Ascending aorta (tissue), 2 donors: ENCODE measurements at places on chromosomes 5 and 9.

DNA sequence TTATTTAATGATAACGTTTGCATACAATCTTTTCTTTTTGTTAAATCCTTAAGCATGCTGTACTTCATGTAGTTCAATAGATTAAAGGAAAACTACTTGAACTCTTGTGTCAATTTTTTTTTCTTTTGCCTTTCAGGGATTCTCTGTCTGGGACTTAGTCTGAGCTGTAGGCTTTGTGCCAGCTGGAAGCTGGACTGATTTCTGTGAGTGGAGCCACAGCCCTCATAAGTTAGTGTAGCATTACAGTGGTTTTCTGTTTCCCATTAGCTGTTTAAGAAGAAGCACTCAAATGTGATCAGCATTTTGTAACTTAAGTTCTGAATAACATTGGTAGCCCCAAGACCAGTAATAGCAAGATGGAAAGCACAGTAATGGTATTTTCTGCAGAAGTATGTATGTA is 330.6 kb upstream of the MEF2C start:
- H3K4me3 ChIP-seq: no peak overlapping the region
- H3K27me3 ChIP-seq: no peaks in the 10 kb centered on the region
- no peaks in the 10 kb centered on the region for H3K36me3 ChIP-seq
- no peak overlapping the region for H3K27ac ChIP-seq
- H3K4me1 ChIP-seq: no peaks in the 10 kb centered on the region
- DNase-seq: no peak

- H3K27ac ChIP-seq: no peak overlapping the region
- H3K4me3 ChIP-seq: no peak overlapping the region
- peaks cover 19% of the 10 kb centered on the region for H3K36me3 ChIP-seq
- DNase-seq: no peak
Measured at GRCh38 chr5:179124273-179124852, 64.2 kb downstream of the ZNF354C start.

GRCh38 chr5:96473155-96473554 is 40.1 kb upstream of the PCSK1 start:
- H3K4me3 ChIP-seq: no peak overlapping the region
- no peak overlapping the region for H3K27ac ChIP-seq
- no peaks in the 10 kb centered on the region for H3K4me1 ChIP-seq

DNA sequence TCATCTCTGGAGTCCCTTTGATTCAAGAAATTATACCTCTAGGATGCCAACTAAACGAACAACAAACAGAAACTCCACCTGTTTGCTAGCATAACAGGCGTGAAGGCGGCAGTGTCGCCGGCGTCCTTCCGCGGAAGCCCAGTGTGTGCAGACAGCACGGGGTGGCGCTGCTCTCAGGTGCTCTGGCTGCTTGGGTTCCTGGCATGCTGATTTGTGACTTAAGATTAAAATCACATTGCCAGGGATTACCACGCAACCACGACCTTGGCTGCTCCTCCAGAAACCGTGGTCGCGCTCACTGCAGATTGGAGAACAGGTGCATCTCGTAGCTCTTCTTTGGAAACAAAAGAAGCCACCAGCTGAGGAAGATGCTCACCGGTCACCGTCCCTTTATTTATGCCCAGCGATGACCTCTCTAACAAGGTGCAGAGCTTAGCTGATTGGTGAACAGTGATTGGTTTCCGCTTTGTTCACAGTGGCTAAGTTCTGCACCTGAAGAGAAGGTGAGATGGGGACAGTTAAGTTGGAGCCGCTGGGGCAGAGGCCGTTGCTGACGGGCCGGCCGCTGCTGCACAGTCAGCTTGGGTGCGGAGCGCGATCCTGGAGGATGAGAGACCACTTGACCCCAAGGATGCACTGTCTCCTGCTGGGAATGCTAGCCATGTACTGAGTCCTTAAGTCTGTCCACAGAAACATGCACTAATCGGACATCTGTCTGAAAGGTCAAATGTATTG is 232.3 kb downstream of the FANCC start:
- peak overlapping the region; percentile 95 for H3K27ac ChIP-seq
- H3K27me3 ChIP-seq: no peaks in the 10 kb centered on the region
- peaks cover 77% of the 10 kb centered on the region for H3K4me1 ChIP-seq

DNA sequence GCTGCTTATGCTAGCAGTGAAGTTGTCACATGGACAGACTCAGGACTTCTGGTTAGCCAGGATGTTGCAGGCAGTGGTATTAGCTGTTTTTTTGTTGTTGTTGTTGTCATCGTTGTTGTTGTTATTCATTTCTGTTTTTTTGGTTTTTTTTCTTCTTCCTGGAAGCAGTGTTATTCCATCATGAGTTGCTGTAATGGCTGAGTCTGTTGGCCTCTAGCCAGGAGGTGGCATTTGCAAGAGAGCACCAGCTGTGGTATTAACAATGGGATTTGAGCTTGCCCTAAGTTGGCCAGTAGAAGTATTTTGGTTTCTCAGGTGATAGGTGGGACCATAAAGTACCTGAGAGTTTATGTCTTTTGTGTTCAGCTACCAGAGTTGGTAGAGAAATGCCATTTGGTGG is 561.1 kb downstream of the KCTD16 start:
- H3K27me3 ChIP-seq: no peaks in the 10 kb centered on the region
- H3K4me1 ChIP-seq: no peaks in the 10 kb centered on the region
- no peaks in the 10 kb centered on the region for H3K36me3 ChIP-seq

- H3K4me1 ChIP-seq: no peaks in the 10 kb centered on the region
- H3K36me3 ChIP-seq: no peaks in the 10 kb centered on the region
- no peak overlapping the region for H3K4me3 ChIP-seq
- no peak overlapping the region for H3K27ac ChIP-seq
- no peaks in the 10 kb centered on the region for H3K27me3 ChIP-seq
Measured at GRCh38 chr9:99590410-99590809, 231.3 kb upstream of the NR4A3 start.

DNA sequence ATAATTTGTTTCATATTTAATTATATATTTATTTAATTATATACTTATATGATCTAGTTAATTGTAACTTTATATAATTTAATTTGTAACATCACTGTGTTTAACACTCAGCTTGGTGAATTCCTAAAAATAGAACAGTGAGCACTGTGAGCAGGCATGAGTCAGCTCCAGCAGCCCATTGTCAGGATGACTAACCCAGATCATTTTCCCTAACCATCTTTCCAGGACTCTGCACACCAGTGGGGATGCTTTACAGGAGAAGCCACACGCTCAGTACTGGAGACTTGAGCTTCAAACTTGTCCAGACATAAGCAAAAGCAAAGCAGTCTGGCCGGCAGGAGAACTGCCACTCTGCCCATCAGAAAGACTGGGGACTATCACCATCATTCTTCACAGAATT is 446.2 kb upstream of the TRPC7 start:
- H3K27me3 ChIP-seq: no peaks in the 10 kb centered on the region
- no peaks in the 10 kb centered on the region for H3K36me3 ChIP-seq
- H3K4me3 ChIP-seq: no peak overlapping the region
- DNase-seq: no peak

GRCh38 chr5:110973510-110973909 is 98.0 kb upstream of the TSLP start:
- no peaks in the 10 kb centered on the region for H3K4me1 ChIP-seq
- no peaks in the 10 kb centered on the region for H3K36me3 ChIP-seq
- H3K4me3 ChIP-seq: no peak overlapping the region
- no peak for DNase-seq
- H3K27ac ChIP-seq: no peak overlapping the region
- no peaks in the 10 kb centered on the region for H3K27me3 ChIP-seq

DNA sequence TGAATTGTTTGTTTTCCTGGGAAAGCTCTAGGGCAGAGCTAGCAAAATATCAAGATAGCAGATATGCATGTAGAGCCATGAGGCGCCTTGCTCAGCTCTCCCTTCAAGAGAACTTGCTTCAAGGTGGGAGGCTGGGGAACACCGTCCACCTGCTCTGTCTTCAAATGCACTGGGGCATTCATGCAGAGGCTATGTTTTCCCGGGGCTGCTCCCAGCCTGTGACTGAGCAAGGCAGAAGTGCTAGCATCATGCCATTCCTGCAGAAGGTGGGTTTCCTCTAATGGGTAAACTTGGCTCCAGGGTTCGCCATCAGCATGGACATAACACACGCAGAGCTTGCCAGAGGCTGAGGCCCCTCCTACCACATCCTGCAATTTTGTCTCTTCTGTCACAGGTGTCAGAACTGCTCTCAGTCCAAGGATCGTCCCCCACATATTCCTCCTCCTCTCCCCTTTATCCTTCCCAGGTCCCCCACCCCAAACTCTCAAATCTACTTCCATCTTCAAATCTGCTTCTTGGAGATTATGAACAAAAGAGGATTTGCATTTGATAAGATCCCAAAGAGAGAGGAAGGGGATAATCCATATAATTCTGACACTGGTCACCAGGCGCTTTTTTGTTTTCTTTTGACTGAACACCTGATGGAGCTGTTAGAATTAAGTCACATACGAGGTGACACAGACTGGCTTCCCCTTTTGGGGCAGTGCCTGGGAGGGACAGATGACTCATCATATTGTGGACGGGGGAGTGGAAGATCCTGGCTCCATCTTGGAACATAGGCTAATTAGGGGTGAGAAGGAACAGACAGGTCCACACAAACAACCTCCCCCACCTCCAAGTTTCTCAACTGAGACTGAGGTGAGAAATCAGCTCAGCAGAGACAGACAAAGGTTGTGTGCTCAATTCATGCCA is 85.0 kb upstream of the TAF11L2 start:
- no peak overlapping the region for H3K4me3 ChIP-seq
- no peak overlapping the region for H3K27ac ChIP-seq
- no peaks in the 10 kb centered on the region for H3K27me3 ChIP-seq
- no peaks in the 10 kb centered on the region for H3K4me1 ChIP-seq
- DNase-seq: no peak

- H3K27me3 ChIP-seq: no peaks in the 10 kb centered on the region
- H3K4me1 ChIP-seq: no peaks in the 10 kb centered on the region
- H3K4me3 ChIP-seq: no peak overlapping the region
- H3K27ac ChIP-seq: no peak overlapping the region
- H3K36me3 ChIP-seq: no peaks in the 10 kb centered on the region
Measured at GRCh38 chr5:171261361-171261760, 47.7 kb upstream of the TLX3 start.

- H3K36me3 ChIP-seq: no peaks in the 10 kb centered on the region
- H3K4me1 ChIP-seq: no peaks in the 10 kb centered on the region
- H3K27ac ChIP-seq: no peak overlapping the region
- no peaks in the 10 kb centered on the region for H3K27me3 ChIP-seq
- H3K4me3 ChIP-seq: no peak overlapping the region
Measured at GRCh38 chr9:88898039-88898720, 93.1 kb upstream of the S1PR3 start.

DNA sequence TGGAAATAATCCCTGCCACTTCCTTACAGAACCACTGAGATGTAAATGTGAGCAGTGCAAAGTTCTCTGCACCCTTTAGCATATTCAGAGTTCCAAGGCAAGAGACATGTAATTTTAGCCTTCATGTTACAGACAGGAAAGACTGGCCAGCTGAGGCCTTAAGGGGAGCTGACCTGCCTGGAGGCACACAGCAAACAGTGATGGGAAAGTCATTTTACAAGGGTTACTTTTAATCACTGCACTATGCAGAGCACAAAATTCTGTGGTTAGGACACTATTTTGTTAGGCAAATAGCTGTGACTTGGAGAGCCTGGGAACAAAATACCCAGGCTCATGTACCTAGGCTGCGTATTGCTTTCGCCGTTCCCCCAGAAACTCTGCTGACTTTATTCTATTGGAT is 30.2 kb upstream of the TNIP1 start:
- no peak overlapping the region for H3K4me3 ChIP-seq
- H3K4me1 ChIP-seq: peaks cover 9% of the 10 kb centered on the region
- no peak for DNase-seq
- H3K27me3 ChIP-seq: no peaks in the 10 kb centered on the region

DNA sequence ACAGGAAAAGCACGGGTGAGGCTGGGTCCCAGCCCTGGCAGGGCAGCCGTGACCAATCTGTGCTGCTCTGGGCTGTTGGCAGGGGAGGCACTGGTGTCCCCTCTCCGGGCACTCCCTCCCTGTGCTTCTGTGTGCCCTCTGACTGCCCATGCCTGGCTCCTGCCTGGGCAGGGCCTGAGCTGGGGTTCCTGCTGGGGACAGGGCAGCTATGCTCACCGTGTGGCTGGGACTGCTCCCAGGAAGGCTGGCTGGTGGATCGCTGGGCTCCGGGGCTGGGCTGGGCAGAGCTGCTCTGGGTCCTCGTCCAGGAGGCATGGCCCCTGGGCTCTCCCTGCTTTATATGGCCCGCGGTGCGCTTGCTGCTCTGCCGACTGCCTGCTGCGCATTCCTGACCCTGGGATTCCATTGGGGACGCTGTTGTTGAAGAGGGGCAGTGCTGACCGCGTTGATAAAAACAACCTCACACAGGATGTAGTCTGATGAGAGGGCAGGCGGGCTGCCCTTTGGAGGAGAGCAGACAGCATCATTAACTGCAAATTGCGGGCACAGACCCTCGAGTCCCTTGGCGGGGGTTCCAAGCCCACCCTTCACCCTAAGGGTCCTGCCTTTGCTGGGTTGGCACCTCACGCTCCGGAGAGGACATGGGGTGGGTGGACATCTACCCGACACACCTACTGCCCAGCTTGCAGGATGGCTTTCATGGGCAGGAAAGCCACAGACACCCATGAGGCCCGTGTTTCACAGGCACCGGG is 955 bp downstream of the QRFP start:
- H3K27me3 ChIP-seq: no peaks in the 10 kb centered on the region
- DNase-seq: no peak
- H3K4me1 ChIP-seq: peaks cover 5% of the 10 kb centered on the region
- no peak overlapping the region for H3K27ac ChIP-seq
- peaks cover 16% of the 10 kb centered on the region for H3K36me3 ChIP-seq

GRCh38 chr9:105912863-105913516 is 218.6 kb downstream of the TMEM38B start:
- H3K4me3 ChIP-seq: no peak overlapping the region
- H3K36me3 ChIP-seq: no peaks in the 10 kb centered on the region
- DNase-seq: no peak
- H3K4me1 ChIP-seq: no peaks in the 10 kb centered on the region
- no peak overlapping the region for H3K27ac ChIP-seq
